Cerebellar nuclear complex (tissue), 1 donor: ENCODE measurements at places on chromosomes 1 and 21.

DNA sequence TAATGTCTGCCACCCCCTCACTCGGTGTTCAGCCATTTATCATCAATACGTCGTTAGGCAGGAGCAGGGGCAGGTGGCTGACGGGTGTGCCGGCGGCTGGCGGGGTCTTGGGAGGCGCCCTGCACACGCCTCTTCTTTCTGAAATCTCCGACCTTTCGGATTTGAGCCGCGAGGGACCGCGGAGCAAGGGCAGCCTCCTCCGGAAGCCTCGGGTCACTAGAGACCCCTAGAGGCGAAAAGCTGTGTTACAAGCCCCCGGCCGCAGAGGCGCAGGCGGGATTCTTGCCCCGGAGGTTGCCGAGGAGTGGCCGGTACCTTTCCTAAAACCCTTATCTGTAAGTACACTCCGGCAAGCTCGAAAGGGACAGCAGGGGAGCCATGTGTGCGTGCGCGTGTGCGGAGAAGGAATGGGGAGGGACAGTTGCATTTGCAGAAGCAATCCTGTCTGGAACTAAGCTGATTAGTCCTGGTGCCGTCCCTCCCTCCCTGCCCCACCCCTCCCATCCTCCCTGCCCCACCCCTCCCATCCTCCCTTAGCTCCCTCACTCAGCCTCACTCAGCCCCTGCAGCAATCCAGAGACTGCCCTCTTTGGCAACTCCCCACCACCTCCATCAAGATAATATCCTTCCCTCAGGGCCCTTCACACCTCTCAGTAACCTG is 11.0 kb downstream of the BRINP2 start:
- no peak for DNase-seq

DNA sequence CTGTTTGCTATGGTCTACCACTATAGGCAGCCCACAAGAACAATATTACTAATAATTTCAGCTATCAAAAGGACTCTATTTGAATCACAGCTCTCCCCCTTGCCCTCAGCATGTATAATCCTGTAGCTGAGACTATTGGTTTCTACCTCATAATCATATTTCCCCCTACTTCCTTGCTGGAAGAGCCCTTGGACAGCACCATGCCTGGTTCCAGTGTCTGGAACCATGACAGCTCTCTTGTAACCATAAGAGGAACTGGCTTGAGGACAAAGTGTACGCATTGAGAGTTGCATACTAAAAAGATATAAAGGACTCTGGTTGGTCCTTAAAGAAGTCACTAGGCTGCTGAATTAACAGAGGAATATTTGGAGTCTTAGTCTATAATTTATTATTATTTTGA is 110.7 kb upstream of the ZRANB2 start:
- no peak for DNase-seq

DNA sequence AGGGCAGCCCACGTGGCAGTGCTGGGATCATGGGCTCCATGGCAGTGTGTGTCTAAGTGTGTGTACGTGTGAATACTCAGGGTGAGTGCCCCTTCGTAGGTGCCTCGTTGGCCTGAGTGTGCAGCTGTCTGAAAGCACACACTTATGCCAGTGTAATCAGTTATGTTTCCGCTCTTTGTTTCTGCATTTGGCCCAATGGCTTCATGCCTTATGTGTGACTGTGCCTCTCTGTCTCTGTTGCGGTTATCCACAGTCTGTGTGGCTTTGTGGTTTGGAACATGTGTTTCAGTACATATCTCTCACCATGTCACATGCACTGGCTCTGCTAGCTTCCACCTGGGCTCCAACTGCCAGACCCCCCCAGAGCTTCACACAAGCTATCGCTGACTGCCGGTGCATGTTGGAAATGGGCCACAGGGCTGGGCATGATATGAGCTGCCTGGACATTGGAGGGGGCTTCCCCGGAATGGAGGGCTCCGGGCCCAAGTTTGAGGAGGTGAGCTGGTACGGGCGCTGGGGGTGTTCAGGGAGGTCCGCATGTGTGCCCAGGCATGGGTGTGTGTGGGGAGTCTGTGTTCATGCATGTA is 70.3 kb upstream of the TINAGL1 start:
- no peak for DNase-seq

DNA sequence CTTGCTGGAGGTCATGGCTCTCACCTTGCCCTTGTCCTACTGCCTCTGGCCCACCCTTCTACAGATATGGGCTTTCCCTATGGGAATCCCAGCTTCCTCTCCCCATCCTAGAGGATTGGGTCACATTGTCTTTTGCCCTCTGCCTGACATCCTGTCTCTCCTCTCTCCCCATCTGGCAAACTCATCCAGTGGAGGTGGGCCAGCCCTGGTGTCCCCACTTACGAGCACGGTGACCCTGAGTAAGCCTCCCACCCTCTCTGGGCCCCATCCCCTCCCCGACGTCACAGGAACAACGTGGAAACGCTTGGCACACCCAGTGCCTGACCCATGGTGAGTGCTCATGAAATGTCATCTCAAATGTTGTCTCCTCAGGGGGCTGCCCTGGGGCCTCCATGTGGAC is 56.1 kb upstream of the ID3 start:
- DNase-seq, result no peak

DNA sequence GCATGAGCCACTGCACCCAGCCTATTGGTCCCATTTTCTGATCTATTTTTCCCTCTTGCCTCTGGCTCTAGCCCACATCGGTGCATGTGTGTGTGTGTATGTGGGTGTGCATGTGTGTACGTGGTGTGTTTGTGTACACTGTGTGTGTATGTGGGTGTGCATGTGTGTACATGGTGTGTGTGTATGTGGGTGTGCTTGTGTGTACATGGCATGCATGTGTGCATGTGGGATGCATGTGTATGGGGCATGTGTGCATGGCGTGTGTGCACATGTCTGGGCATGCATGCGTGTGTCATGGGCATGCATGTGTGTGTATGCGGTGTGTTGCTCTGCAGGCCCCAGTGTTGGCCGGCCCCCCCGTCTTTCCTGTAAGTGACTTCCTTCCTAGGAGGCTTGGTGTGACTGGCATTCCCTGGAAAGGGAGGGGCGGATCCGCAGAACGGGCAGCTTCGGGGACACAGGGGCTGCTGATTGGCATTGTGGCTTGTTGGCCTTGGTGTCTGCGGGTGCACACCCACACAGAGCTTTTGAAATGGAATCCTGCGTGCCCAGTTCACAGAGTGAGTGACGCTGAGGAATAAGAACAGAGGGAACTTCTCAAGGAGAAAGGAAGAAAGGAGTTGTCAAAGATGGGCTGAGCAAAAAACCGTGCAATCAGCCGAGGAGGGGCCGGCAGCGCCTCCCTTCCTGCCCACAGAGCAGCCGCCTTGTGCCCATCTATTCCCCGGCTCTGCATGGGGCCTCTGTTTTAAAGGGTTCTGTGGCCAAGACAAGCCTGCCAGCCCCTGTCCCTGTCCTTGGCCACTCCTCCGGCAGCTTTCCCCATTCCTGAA is 8.0 kb downstream of the PDXK start:
- no peak for DNase-seq

DNA sequence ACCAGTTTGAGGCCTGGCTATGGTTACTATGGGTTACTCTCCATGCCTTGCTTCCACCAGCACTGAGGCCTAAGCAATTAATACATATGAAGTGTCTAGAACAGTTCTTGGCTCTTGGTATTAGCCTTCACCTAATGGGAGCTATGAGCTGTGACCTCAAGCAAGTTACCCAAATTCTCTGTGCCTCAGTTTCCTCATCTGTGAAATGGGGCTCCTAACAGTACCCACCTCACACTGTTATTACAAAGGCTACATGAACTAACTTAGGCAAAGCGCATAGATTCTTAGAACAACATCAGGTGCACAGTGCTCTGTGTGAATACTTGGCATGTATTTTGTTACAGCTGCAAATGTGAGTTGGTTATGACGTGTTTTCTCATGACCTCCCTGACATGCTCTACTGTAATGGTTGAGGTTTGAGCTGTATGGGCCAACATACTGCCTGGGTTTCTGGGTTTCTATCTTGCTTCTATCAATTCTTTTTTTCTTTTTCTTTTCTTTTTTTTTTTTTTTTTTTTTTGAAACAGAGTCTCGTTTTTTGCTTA is 26.5 kb downstream of the CDCP2 start:
- DNase-seq, result no peak

- no peak for DNase-seq
Measured at GRCh38 chr1:167964646-167965045, 27.8 kb upstream of the MPC2 start.

DNA sequence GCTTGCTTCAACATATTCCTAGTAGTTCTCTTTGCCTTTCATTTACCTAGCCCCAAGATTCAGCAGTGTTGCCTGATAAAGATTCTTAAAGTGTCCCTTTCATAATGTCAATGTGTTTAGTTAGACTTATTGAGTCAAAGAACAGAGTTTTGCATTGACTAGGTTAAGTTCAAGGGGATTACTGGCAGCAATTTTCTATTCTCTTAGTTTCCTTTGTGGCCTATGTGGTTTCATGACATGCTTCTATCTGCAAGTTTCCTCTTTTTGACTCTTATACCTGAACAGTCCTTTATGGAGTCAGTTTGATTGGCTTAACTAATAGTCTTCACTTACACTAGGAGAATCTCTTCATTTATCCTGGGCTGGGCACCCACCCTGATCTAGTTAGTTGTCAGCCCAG is 151.3 kb downstream of the ADGRL4 start:
- no peak for DNase-seq

- no peak for DNase-seq
Measured at GRCh38 chr1:17826165-17826488, 71.0 kb downstream of the ACTL8 start.

GRCh38 chr1:10788592-10789006 is 7.8 kb downstream of the CASZ1 start:
- DNase-seq, result no peak

DNA sequence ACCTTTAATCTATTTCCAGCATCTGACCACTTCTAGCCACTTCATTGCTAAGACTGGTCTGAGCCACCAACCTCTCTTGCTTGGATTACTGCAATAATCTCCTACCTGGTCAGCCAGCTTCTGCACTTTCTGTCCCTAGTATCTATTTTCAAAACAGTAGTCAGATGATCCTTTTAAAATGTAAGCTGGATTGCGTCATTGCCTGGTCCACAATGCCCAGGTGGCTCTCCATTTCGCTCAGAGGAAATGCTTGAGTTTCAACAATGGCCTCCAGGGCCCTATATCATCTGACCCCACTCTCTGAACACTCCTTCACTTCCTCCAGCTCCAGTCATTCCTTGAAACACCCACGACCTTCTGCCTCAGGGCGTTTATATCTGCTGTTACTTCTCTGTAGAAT is 2.3 kb downstream of the FYB2 start:
- no peak for DNase-seq

- DNase-seq, result no peak
Measured at GRCh38 chr1:101388904-101389546, 152.2 kb downstream of the S1PR1 start.

- DNase-seq, result no peak
Measured at GRCh38 chr21:36701756-36702621, 3.1 kb downstream of the SIM2 start.

GRCh38 chr1:202656951-202657646 is 53.2 kb downstream of the SYT2 start:
- no peak for DNase-seq
